ENCODE measurements at places on chromosomes 3 and 15.

DNA sequence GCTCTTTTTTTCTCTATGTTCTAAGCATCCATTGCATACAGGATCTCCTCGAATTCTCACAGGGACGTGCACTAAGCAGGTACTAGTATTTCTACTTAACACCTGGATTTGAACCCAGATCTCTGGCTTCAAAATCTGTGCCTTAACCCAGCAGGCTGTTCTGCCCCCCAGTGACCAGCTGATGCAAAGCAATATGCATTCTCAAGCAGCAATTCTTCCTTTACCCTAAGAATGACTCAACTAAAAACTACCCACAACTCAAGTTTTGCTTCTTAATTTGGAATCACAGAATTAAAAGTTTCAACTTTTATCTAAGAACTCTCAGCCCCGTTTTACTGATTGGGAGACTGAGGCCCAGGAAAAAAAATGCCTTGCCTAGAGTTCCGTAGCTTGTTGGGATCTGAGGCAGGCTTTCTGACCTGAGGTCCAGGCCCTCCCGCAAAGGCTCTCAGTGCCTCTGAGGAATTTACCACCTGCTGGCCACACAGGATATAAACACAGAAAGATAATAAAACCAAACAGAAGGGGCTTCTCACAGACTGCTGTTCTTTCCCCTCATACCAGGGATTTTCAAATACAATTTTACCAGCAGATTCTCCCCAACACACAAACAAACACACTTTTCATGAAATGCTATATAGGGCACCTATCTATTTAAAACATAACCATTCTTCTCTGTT lies 115.4 kb upstream of the RAD18 start:
- no peak for DNase-seq

GRCh38 chr15:59388670-59389069 lies 16.0 kb upstream of the MYO1E start:
- DNase-seq, result no peak

DNA sequence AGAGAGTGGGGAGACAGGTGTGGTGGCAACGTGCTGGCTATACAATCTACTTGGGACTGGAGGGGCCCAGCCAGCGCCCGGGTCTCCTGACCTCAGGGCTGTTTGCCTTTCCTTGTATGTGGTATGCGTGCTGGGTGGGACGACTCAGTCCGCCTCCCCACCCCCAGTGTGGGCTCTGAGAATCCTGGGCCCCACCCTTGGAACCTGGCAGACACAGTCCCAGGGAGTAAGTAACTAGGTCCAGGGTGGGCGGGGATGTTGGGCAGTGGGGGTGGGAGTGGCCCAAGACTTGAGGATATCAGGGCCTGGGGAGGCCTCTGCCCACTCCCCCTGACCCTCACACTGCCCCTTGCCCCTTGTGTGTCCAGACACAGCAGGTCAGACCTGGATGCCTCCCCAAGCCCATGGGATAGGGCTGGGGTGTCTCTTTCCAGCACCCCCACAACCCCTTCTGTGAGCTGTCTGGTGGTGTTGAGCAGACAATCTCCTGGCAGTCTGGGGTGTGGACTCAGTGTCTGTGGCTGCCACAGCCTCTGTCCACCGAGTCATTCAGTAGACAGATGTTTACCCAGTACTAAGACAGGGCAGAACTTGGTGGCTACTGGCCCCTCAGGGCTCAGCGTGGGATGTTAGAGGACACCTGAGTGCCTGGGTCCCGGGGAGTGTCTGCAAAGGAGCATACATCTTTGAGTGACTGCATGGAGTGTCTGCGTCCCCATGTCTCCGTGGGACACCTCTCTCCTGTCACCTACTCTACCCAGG lies 1.3 kb downstream of the CHST13 start:
- DNase-seq, result no peak

GRCh38 chr15:28246605-28247004 lies 75.4 kb downstream of the HERC2 start:
- DNase-seq, result no peak

GRCh38 chr3:157026091-157026490 lies 133.9 kb downstream of the CCNL1 start:
- no peak for DNase-seq

- DNase-seq, result peak; percentile 72
These were observed 315.1 kb upstream of the PROK2 start for GRCh38 chr3:72100080-72100511.

DNA sequence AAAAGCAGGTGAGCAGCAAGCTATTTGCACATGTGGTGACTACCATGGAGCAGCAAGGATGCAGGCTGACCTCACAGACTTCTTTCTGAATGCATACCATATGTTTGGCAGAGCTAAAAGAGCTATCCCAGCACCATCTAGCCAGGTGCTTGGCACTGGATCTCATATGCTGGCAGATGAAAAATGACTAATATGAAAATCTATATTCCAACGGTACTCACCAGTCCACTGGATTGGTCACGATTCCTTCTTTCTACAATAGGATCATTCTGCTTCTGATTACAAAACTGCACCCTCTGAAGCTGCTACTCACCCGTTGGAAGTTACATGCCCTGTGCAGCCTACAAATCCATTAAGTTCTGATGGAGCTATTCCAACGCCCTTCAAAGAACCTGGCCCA lies 714.3 kb upstream of the CFAP20DC start:
- no peak for DNase-seq

- DNase-seq, result no peak
These were observed 374.6 kb upstream of the CFAP20DC start for GRCh38 chr3:59424268-59425010.

- DNase-seq, result no peak
These were observed 5.1 kb upstream of the EFCAB12 start for GRCh38 chr3:129433565-129433964.

DNA sequence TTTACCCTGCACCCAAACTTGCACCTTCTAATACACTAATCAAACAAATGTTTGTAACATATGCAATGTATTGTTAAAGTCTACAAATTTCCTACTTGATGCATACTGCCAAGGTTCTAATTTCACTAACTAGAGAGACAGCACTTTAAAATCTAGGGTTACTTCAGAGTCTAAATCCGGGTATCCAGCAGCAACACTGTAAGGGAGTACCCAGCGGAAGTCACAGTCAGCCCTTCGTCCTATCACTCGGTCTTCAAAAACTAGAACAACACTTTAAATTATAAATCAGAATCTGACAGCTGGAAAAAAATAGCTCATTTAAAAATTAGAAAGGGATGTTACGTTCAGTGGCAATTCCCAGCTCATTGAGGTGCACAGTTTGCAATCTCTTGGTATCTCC lies 8.3 kb downstream of the TNIK start:
- no peak for DNase-seq

GRCh38 chr15:53786401-53786800 lies 26.9 kb upstream of the WDR72 start:
- no peak for DNase-seq

GRCh38 chr3:114122027-114122709 lies 56.7 kb downstream of the DRD3 start:
- no peak for DNase-seq

DNA sequence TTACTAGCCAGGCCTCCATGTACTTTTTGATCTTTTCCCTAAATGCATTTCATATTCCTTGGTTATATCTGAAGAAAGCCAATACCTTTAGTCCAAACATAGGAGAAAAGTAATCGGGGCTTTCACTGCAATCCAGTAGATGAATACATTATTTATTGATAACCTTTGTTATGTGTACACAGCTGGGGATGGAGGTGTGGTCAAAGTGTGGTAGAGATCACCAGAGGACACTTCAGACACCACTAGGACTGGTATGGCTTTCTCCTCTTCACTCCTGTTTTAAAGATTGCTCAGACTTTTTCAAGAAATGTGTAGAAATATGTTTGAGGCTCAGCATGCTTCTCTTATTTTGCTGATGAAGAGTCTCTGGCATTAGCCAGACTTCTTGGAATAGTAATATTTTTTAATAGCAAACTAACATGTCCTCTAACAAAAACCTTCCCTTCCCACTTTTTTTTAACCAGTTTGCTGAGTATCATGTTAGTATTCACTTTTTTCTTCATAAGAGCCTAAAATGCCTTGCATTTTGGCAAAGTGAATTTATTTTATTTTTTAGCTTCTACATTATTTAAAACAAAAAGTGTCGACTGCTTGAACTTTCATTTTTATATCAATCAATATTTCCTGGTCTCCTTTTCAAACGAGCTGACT lies 65.6 kb upstream of the MBNL1 start:
- no peak for DNase-seq

DNA sequence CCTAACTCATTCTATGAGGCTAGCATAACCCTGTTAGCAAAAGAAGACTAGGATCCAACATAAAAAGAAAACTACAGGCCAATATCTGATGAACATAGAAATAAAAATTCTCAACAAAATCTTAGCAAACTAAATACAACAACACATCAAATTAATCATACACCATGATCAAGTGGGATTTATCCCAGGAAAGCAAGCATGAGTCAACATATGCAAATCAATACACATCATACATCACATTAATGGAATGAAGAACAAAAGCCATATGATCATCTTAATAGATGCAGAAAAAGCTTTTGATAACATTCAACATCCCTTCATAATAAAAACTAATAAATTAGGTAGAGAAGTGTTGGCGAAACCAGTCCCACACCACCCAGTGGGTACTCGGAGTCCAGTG lies 136.1 kb upstream of the MME start:
- DNase-seq, result no peak

GRCh38 chr3:62876064-62876463 lies 848 bp upstream of the CADPS start:
- DNase-seq, result peak; percentile 90

GRCh38 chr3:9903238-9903624 lies 583 bp downstream of the IL17RE start:
- no peak for DNase-seq

DNA sequence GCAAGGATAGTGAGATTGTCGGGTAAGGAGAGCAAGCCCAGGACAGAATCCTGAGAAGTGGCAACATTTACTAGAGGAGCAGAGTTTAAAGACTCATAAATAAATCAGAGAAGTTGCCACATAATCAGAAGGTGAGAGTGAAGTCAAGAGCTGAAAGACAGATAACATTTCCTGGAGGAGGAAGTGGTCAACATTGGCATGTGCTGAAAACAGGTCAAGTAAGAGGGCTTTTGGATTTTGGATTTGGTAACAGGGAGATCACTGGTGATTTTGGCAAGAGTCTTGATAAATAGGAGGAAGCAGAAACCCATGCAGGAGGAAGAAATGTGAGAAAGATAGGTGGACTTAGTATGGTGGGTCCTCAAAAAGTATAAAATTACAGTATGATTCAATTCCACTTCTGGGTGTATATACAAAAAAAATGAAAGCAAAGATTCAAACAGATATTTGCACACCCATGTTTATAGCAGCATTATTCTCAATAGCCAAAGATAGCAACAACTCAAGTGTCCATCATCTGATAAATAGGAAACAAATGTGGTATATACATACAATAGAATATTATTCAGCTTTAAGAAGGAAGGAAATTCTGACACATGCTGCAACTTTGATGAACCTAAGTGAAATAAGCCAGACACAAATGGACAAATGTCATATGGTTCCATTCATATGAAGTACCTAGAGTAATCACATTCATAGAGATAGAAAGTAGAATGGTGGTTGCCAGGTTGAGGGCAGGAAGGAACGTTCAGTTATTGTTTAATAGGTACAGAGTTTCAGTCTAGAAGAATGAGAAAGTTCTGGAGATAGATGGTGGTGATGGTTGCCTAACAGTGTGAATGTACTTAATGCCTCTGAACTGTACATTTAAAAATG lies 27.3 kb upstream of the MBNL1 start:
- DNase-seq, result no peak

- no peak for DNase-seq
These were observed 98.7 kb upstream of the ZPLD1 start for GRCh38 chr3:102336130-102336529.

DNA sequence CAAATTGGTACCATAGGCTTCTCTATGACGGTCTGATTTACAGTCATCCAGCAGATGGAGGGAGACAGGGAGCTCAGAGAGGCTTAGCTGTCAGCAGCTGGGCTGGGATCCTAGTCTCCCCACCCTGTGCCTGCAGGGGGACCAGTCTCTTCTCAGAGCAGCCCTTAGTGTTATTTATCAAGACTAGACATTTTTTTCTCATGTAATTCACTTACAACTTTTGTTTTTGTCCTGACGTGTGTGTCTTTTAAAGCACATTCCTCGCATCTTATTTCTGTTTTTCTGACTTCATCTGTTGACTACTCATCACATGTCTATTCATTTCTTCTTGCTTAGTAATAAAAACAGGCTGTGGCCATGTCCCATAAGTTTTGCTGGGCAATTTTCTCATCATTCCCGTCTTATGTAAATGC lies 116.1 kb downstream of the KLF13 start:
- DNase-seq, result peak; percentile 49

GRCh38 chr3:122955916-122956692 lies 71.5 kb downstream of the SEMA5B start:
- no peak for DNase-seq

GRCh38 chr3:58532794-58533220 lies 4.2 kb downstream of the ACOX2 start:
- peak; percentile 87 for DNase-seq

DNA sequence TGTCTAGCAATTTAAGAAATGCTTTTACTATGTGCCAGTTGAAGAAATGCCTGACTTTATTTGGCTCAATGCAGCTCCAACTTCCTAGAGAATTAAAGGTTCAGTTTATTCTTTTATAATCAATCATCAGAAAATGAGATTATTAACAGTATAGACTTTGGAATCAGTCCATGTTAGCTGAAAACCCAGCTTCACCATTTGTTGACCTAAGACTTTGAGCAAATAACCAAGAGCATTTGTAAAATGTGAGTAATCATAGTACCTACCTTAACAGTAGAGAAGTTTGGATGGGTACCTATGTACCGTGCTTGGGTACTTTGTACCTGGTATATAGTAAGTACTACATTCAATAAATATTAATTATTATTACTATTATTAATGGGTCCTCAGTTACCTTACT lies 105.9 kb downstream of the RARB start:
- DNase-seq, result no peak

DNA sequence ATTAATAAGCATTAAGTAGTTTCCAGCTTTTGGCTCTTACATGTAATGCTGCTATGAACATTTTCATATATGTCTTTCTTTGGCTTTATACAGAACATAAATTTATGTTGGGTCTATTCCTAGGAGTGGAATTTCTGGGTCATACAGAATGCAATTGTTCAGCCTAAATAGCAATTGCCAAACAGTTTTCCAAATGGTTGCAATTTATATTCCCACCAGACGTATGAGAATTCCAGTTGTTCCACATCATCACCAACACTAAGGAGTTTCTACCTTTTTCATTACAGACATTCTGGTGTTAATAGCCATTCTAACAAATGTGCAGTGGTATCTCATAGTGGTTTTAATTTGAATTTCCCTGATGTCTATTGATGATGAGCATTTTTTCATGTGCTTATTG lies 160.1 kb upstream of the TMC3 start:
- no peak for DNase-seq

- DNase-seq, result peak; percentile 81
These were observed 577 bp downstream of the ZNF148 start for GRCh38 chr3:125374501-125374995.

GRCh38 chr3:149095487-149095886 lies 9.2 kb upstream of the HLTF start:
- DNase-seq, result no peak

- DNase-seq, result peak; percentile 34
These were observed 59.5 kb upstream of the DCLK3 start for GRCh38 chr3:36823806-36824205.

GRCh38 chr15:65431731-65432130 lies 9.0 kb upstream of the IGDCC4 start:
- DNase-seq, result no peak
